ENCODE measurements at places on chromosomes 5 and 9. TPM values are rescaled to one million over a fixed set of nuclear protein-coding genes. Genes with fewer than 3 reads are reported as not detected.

- peak; percentile 25 for DNase-seq
These were observed 49.2 kb downstream of the ESM1 start for GRCh38 chr5:54936201-54936600.

DNA sequence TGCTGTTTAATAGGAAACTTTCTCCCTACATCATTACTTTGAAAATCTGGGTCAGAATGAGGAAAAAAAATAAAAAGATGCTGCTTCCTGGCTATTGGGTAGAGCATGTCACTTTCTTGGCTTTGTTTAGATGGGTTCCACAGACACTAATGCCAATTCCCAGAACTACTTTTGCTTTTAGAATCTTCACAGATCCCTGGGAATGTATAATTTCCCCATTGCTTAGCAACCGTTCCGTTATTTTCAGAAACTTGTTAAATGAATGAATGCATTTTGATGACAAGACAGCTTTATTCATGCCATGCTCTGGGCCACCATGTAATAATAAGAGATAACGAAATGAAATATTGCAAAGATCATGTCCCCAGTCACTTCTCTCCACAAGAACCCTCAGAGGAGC lies 126.5 kb upstream of the TRPC7 start:
- no peak for DNase-seq

DNA sequence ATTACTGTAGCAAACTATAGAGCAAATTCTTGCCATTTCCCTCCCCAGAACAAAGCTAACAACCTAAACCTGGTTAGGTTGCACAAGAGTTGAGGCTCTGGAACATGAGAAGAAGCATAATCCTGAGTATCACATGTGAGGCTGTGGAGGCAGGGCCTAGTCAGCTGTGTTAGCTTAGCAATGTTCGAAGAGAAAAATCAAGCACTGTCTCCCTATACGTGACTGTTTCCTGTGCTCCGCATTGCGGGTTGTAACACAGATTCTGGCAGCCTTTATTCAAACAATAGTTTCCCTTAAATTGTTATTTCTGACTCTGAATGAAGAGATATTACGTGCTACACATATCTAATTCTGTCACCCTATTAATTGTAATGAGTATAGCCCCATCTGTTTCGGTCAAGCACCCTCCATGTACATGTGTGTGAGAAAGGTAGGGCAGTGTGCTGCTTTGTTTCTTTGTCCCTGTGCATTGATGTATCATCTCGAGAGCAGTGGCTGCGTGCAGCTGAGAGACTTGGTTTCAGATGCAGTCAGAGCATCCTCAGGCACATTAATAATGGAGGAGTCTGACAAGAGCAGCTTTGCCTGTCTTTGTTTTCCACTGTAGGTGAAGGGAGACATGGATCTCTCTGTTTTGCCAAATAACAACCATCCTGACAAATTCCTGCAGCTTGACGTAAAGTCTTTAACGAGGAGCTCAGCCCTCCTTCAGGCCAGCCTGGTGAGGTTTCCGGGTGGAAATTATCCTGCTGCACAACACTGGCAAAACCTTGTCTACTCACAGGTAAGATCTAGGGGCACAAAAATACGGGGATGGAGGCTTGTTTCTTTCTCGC lies at the start of gene MINAR2:
Gene MINAR2, plus strand, starts transcription at position 523 of the 836 bp plus-strand sequence. Its CDS starts 97 bp downstream, at position 620.
- no peak for DNase-seq

- no peak for DNase-seq
These were observed 150.4 kb downstream of the FSTL4 start for GRCh38 chr5:133461796-133462516.

GRCh38 chr5:10330511-10331230 lies 22.8 kb upstream of the MARCHF6 start:
- DNase-seq, result no peak

DNA sequence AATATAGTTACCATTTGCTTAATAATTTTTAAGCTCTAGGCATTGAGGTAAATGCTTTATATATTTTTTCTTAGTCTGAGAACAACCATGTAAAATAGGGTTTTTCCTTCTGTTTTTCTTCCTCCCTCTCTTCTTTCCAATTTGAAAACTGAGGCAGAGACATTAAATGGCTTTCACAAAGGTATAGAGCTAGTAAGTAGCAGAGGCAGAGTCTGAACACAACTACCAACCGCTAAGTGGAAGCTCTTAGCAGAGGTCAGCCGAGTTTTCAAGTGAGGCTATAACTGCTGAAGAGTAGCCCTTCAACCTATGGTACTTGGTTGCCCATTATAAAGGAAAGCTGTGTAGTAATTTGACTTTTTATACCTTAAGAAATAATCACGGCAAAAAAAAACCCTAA lies 187.1 kb downstream of the MEF2C start:
- DNase-seq, result no peak

- DNase-seq, result no peak
These were observed 36.0 kb downstream of the FAM78A start for GRCh38 chr9:131240047-131240921.

- DNase-seq, result no peak
These were observed 26.3 kb downstream of the REEP5 start for GRCh38 chr5:112895682-112896081.

DNA sequence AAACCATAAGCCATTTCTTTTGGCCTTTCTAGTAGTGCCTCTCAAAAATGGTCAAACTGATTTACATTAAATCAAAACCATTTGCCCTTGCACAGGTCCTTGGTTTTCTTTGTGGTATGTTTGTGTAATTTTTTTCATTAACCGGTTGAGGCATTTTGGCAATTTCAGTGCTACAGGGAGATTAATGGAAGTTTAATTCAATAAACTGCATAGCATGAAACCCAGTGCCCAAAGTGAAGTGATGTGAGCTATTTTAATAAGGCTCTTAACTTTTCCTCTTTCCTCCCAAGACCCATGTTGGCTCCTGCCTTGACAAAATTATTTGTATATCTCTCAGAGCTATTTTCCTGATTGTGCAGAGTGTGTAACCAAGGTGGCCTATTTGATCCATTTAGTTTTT lies 326.2 kb upstream of the SEMA6A start:
- DNase-seq, result no peak

GRCh38 chr9:18675973-18676372 lies 202.0 kb downstream of the ADAMTSL1 start:
- no peak for DNase-seq

GRCh38 chr5:4625206-4625896 lies 514.8 kb upstream of the ADAMTS16 start:
- DNase-seq, result no peak

GRCh38 chr9:134540276-134541096 lies 101.1 kb upstream of the COL5A1 start:
- DNase-seq, result peak; percentile 53

DNA sequence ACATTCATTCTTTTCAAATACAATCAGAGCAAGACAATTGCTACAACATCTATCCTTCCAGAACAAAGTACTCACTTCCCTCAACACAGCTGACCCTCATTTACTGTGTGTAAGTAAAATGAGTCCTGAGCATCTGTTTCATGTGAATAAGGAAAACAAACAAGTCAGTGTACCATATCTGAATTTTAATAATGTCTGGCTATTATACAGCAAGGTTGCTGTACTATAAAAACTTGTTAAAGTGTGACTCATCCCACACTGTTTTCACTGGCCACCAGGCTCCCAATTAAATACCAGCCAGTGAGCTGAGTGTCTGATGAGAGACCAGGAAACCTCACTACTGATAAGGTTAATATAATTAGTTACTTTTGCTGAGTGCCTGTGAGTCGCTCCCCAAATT lies 339.8 kb downstream of the AGTPBP1 start:
- no peak for DNase-seq

DNA sequence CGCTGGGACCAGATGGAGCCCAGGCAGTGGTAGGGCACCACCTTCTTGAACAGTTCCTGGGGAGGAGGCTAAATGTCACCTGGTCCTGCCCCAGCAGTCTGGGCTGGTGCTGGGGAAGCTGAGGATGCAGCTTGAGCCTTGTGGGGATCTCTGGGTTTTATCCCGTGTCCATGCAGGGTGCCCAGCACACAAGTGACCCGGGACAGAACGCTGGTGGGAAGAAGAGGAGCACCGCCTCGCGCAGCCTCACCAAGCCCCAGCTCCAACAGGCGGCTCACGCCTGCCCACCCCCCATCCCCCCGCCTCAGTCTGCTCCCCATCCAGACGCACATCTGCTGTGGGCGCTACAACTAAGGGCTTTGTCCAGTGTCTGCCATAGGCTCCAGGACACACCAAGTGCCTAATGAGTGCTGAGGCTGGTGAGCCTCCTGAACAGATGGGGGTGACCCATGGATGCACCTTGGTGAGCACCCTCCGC lies 13.8 kb downstream of the RALGDS start:
- DNase-seq, result no peak

DNA sequence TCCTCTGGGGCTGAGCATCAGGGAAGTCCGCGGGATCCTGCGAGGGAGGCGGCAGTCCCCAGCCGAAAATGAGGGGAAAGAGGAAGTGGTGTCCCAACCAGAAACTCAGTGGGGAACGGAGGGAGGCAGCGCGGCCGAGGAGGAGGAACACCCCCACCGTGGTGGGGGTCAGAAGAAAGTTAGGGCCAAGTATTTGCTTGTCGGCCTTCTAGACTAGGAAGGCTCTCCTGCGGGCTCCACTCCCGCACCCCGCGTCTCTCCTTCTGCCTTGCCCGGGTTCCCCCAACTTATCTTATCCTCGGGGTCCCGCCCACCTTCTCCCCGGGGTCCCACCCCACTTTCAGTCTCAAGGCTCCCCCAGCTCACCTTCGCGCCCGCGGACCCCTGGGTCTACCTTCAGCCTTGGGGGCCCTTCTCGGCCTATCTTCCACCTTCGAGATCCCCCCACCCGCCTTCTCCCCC lies 557 bp upstream of the PHF2 start:
- DNase-seq, result peak; percentile 46

DNA sequence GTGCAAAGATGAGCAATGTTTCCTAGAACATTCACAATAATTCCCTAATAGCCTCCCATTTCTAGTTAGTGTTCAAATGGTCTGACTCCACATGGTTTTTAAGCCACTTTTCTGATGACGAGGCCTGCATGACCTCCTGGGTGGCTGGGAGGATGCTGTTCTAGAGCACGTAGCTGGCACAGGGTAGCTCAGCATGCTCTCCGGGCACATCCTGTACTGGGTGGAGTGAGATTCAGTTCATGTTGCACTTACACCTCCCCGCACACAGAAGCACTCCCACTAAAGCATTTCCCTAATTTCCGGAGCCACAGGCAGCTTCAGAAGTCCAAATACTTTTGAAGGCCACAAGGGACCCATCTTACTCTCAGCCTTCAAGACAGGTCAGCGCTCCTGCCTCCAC lies 159.8 kb upstream of the LHFPL2 start:
- no peak for DNase-seq

DNA sequence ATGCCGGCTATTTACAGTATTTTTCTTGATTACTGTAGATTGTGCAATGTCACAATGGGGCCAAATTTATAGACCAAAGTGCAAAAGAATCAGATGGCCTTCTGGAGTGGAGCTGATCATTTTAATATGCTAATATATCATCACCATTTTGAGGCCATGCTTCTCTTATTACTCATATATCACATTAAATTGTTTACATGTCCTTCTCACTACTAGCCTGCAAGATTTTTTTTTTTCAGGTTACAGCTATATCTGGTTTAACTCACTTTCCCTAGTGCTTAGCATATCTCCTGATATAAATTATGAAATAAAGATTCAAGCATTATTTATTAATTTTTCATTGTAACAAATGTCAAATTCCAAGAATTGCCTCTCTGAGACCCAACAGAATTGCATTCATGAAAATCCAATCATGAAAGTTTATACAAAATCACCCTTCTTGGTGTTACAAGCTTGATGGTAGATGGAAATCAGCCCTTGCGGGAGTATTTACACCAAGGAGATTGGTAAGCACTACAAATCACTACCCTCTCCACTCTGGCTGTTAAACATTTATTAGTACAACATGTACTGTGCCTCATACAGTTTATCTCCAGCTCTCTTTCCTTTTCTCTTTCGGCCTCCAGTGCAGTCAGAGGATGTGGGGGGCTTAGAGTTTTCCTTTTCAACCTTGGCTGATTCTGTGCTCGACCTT lies 703.9 kb downstream of the BRINP1 start:
- no peak for DNase-seq

DNA sequence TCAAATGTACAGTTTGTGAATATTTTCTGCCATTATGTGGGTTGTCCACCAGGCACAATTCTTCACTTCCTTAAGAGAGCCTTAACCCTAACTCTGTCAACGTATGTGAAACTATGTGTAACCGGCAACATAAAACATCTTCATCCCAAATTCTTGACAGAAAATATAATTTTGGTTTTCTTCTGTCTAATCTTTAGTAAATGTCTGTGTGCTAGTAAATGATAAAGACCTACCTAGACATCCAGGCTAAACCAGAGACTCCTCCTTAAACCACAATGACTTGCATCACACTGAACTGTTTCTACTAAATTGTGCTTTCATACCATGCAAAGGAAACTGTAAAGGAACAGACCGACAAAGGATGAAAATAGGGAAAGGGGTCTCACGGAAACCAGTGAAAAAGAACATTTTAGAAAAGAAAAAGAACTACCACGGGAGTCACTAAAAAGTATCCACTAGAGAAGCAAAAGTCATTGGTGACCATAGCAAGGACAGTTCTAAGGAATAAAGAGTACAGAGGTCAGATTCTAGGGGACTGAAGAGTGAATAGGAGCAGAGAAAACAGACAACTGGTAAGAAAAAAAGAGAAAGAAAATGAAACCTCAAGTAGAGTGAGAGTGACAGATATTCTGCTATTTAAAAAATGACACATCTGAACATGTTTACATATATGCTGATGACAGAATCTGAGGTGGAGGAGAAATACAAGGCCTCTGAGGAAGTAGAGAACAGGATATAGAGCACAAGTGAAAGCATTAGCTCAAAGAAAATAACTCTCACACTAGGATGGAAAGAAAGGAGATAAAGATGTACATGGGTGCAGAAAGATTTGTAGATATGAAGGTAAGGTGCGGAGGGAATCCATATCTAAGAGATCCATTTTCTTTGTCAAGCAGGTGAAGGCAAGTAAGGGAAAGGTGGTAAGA lies 49.4 kb downstream of the FNIP1 start:
- DNase-seq, result no peak

DNA sequence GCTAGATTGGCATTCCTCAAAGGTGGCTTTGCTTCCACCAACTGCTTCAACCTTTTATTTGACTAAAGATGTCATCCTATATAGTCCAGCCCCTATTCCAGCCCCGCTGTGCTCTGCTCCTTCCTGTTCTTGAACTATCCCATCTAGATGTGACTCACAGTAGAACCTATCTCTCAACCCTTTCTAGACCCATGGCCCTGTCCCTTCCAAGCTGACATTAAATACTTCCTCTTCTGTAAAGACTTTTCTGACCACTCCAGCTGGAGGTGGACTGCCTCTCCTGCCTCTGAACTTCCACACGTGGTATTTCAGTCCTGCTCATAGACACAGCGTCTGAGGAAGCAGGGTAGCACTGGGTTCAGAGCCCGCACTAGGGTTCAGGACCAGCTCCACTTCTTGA lies 32.4 kb downstream of the OSTF1 start:
- DNase-seq, result no peak

Gene SLC6A7
- polyA plus RNA-seq, result not detected

Gene GPR150
- 0.44 TPM for polyA plus RNA-seq

Gene HK3
- polyA plus RNA-seq, result 6.9 TPM

Gene PRDM9
- not detected for polyA plus RNA-seq

Gene MVB12B
- 6.4 TPM for polyA plus RNA-seq

Gene TCF7
- polyA plus RNA-seq, result 8.0 TPM

Gene ARHGEF39
- polyA plus RNA-seq, result 3.2 TPM

Gene NR2F1
- polyA plus RNA-seq, result 25.7 TPM

Gene PCDHGA6
- 0.38 TPM for polyA plus RNA-seq

Gene RNF180
- 1.2 TPM for polyA plus RNA-seq

Measured in stomach (tissue), 19 donors.